Forelimb muscle (tissue), 1 donor: ENCODE measurements at places on chromosomes 4 and X.

DNA sequence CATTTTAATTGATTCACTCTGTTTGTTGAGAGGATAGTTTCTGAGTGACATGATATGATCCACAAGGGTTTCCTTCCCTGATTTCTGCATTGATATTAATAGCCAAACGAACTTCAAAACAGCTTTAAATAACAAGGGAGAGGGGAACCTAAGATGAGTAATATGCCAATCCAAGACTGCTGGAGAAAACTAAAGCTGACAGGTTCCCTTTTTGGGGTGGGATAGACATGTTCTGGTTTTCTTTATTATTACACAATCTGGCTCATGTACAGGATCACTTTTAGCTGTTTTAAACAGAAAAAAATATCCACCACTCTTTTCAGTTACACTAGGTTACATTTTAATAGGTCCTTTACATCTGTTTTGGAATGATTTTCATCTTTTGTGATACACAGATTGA lies 182.2 kb downstream of the AR start:
- DNase-seq: no peak

GRCh38 chr4:125191232-125191631 lies 123.5 kb upstream of the FAT4 start:
- no peak for DNase-seq

- DNase-seq: no peak
Measured at GRCh38 chr4:121009578-121010478, 62.5 kb downstream of the NDNF start.

- DNase-seq: no peak
Measured at GRCh38 chr4:98469771-98470170, 188.6 kb downstream of the TSPAN5 start.

GRCh38 chr4:102447413-102447812 lies 53.7 kb upstream of the NFKB1 start:
- no peak for DNase-seq

- no peak for DNase-seq
Measured at GRCh38 chr4:119730671-119730950, 102.0 kb upstream of the PDE5A start.

- no peak for DNase-seq
Measured at GRCh38 chr4:22348410-22348809, 167.5 kb downstream of the ADGRA3 start.

- DNase-seq: no peak
Measured at GRCh38 chr4:95080969-95081368, 323.2 kb downstream of the BMPR1B start.

DNA sequence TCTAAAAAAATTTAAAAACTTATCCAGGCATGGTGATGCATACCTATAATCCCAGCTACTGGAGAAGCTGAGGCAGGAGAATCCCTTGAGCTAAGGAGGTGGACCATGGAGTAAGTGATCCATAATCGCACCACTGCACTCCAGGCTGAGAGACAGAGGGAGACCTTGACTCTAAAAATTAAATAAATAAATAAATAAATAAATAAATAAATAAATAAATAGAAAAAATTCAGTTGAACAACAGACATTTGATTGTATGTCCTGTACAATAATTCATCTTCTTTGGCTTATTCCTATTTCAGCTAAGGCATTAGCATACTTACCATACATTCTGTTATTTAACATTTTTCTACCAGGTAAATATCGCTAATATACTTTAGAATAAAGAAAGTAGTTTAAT lies 726.1 kb upstream of the GALNTL6 start:
- no peak for DNase-seq

- DNase-seq: no peak
Measured at GRCh38 chrX:9130031-9130430, 96.1 kb upstream of the FAM9B start.

GRCh38 chr4:168461821-168462220 lies 18.5 kb downstream of the DDX60L start:
- DNase-seq: no peak

DNA sequence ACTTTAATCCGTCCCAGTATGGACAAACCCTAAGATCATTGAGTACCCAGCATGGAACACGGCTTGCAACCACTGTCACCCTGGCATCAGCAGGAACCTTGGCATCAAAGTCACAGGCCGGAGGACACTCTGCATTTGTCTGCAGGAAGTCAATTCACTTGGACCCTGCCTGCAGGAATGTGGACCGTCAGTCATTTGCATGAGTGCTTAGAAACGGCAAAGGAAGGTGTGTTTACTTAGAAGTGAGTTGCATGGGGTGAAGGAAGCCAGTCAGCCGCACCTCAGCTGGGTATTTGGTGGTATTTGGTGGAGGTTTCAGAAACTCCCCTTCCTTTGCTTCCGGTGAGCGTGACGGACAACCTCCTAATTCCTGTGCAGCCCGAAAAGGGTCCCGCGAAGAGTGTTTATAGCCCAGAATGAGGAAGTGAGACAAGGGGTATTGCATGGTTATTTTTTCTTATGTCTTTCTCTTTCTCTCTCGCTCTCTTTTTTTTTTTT lies 15.5 kb downstream of the P2RY8 start:
- DNase-seq: no peak

DNA sequence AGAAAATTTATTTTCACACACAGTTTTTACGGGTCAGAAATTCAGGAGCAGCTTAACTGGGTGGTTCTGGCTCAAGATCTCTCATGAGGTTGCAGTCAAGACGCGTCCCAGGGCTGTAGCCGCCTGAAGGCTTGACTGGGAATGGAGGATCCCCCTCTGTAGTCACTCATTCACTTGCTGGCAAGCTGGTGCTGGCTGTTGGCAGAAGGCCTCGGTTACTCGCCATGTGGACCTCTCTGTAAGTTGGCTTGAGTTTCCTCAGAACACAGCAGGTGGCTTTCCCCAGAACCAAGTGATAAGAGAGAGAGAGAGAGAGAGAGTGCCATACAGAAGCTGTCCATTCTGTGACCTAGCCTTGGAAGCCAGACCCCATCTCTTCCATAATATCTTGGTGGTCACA lies 132.8 kb downstream of the DCLK2 start:
- no peak for DNase-seq

DNA sequence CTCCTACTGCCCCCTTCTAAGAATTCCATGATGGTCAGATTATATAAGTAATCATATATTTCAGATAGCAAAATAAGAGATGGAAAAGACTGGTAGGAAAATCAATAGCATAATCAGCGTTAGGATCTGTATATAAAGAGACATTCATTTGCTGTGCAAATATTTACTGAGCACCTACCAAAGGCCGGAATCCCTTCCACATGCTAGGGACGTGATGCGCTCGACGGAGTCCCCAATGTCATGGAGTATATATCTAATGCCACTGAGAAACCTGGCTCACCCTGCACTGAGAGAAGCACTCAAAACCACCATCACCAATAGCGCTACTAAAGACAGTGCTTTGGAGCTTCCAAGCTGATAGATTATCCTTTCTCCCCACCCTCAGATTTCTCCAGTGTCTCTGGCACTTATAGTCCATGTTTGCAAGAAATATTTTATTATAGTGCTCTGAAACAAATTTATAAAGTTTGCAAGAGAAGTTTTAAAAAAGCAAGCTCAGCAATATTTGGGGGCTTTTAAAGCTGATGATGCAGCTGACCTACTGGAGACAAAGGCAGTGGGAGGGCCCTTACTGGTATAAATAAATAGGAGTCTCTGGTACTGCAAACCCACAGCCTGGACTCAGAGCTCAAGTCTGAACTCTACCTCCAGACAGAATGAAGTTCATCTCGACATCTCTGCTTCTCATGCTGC lies at the start of gene CXCL13:
CXCL13 (plus strand) TSS at position 611 of the 693 bp plus-strand sequence; CDS start at position 657, 46 bp downstream.
- DNase-seq: no peak

GRCh38 chr4:170827562-170828274 lies 738.0 kb upstream of the AADAT start:
- no peak for DNase-seq

DNA sequence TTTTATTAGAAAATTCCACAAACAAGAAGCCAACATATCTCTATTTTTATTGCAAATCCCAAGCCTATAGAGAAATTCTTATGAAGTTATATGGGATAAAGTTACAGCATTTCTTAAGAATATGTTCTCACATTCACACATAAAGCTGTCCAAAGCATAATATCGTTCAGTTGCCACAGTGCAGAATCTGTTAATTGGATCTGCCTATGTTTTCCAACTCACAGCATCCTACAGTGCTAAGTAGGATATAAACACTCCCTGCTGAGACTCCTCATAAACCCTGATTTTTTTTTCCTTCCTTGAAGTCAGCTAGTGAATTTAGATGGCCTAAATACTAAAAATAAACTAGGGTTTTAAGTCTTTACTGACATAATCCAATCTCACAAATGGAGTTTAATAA lies 307.9 kb downstream of the PDGFC start:
- DNase-seq: no peak

DNA sequence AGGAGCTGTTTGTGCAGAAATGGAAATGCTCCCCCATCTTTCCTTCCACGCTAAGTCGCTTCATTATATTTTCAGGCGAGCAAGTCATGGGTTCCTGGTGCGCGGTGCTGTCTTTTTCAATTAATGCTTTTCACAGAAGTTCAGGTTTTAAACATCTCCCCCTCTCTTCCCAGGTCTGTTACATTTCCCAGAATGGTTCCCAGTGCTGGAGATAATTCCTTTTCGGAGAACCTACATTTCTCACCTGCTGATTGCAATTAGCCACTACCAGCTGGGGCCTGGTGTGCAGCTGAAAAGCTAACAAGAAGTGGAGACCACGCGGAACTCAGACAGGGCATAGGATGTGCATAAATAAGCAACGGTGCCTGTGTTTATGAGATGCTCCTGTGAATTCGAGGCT lies 217.8 kb downstream of the MID1IP1 start:
- no peak for DNase-seq

DNA sequence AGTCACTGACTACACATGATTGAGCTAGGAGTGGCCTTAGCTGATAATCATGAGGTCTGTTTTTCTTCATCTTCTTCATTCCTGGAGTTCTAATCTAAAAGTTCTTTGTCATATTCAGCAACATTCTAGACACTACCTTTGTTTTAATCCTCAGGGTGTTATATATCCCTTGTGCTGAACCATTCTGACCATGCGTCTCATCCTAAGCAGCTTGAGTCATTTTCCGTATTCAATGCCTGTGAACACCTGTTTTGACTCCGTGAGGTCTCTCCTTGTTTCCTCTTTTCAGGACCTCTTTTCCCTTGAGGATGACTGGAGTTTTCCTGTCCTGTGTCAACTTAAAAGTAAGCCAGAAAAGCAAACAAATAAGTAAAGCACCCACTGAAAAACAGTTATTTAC lies 597.9 kb downstream of the GBA3 start:
- DNase-seq: no peak

GRCh38 chr4:25051534-25051933 lies 20.8 kb upstream of the LGI2 start:
- no peak for DNase-seq

- no peak for DNase-seq
Measured at GRCh38 chr4:3079694-3080123, 5.2 kb downstream of the HTT start.

GRCh38 chr4:42596918-42597317 lies 60.0 kb downstream of the ATP8A1 start:
- DNase-seq: no peak

DNA sequence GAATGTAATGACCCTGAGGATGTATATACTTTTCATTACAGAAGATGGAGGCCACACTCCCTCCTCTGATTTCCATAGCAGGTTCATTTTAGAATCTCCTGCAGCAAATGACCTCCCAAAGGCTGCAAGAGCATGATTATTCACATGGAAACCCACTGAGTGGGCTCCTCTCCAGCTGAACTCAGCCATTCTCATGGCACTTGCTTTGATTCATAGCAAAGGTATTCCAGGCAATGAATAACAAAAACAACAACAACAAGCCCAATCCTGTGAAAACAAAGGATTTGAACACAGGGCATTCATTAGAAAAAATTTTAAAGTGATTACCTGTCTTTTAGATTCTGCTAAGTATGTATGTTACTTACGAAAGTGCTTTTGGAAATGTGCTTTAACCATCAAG lies 894.0 kb upstream of the FRG1 start:
- no peak for DNase-seq

GRCh38 chrX:18624599-18624998 lies 47.3 kb downstream of the RS1 start:
- DNase-seq: no peak

- no peak for DNase-seq
Measured at GRCh38 chr4:153542834-153543233, 76.7 kb downstream of the TMEM131L start.

DNA sequence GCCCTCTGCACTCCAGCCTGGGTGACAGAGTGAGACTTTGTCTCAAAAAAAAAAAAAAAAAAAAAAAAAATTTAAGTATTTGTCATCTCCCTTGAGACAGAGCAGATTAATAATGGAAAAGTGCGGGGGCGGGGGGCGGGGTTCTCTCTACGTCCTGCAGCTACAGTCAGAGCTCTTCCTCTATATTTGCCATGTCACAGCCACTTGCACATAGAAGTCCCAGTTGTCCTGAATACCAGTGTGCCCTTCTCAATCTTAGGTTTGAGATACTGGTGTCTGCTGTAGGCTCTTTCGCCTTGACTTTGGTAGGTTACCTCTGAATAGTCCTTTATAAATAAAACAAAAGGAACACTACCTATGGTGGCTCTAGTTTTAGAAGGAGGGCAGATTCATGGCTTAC lies 237.8 kb upstream of the PGRMC2 start:
- DNase-seq: no peak

DNA sequence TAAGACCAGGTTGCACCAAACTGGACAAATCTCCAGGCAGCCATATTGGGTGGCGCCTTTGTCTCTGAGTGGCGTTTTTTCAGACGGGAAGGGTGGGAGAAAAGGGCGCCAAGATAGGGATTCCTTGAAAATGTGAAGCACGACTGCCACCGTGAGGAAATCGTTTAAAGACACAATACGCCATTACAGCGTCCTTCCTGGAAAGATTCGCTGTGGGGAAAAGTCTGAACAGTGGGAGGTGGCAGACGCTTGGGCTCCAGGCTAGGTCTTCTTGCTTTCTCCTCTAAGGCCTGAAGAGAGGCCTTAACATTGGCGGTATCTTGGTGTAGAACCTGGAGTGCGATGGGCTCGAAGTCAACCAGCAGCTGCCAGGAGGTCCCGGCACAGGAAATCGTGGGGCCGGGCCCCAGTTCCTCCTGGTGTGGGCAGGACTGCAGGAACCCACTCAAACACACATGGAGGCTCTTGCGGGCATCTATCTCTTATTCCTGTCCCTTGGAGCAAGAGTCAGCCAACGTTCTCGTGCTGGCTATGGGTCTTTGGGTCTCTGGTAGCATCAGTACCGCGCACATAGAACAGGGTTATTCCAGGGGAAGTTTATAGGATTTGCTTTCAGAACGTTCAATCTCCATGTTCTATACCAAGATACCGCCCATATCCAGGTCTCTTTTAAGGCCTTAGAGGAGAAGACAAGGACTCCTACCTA lies 208.8 kb downstream of the OR13H1 start:
- DNase-seq: peak; percentile 92

GRCh38 chr4:95742872-95743271 lies 97.0 kb upstream of the PDHA2 start:
- DNase-seq: no peak
